Pancreas (tissue), 10 donors: ENCODE measurements at places on chromosomes 4 and X. TPM values are rescaled to one million over a fixed set of nuclear protein-coding genes. Genes with fewer than 3 reads are reported as not detected.

Gene MAOB
- polyA plus RNA-seq, result 15.1 TPM

Gene HSPA4L
- 1.2 TPM for polyA plus RNA-seq

Gene DRD5
- polyA plus RNA-seq, result not detected

Gene SOX3
- polyA plus RNA-seq, result not detected

Gene WDR1
- 30.0 TPM for polyA plus RNA-seq

Gene MAGEE2
- 0.14 TPM for polyA plus RNA-seq

Gene CENPI
- polyA plus RNA-seq, result 0.26 TPM

Gene WWC2
- polyA plus RNA-seq, result 4.4 TPM

Gene TEX11
- polyA plus RNA-seq, result 0.75 TPM

Gene RBPJ
- 27.1 TPM for polyA plus RNA-seq

Gene SEC31A
- 123 TPM for polyA plus RNA-seq

Gene RASGEF1B
- 6.4 TPM for polyA plus RNA-seq

Gene ZNF630
- 1.5 TPM for polyA plus RNA-seq

Gene ADGRG4
- 0.02 TPM for polyA plus RNA-seq

Gene OPRPN
- not detected for polyA plus RNA-seq

Gene APELA
- not detected for polyA plus RNA-seq

Gene DSPP
- not detected for polyA plus RNA-seq

Gene PDZD4
- polyA plus RNA-seq, result 15.2 TPM

Gene NUP62CL
- polyA plus RNA-seq, result 2.6 TPM

Gene CTAG1A
- not detected for polyA plus RNA-seq

Gene UGT2B7
- polyA plus RNA-seq, result 2.7 TPM

Gene CT45A8
- polyA plus RNA-seq, result not detected

Gene TCP11X2
- polyA plus RNA-seq, result 0.54 TPM

Gene SASH3
- 1.0 TPM for polyA plus RNA-seq

Gene SLC9B1
- polyA plus RNA-seq, result 0.23 TPM

Gene IL13RA2
- 0.09 TPM for polyA plus RNA-seq

Gene EDNRA
- 0.23 TPM for polyA plus RNA-seq

Gene TBC1D1
- polyA plus RNA-seq, result 22.1 TPM

Gene IL2RG
- polyA plus RNA-seq, result 1.1 TPM

Gene ANKRD17
- polyA plus RNA-seq, result 13.5 TPM

Gene TCEAL9
- polyA plus RNA-seq, result 71.8 TPM

Gene ADH1B
- polyA plus RNA-seq, result 48.6 TPM

Gene GAR1
- 13.4 TPM for polyA plus RNA-seq

Gene CT45A3
- not detected for polyA plus RNA-seq

Gene INTS12
- 12.8 TPM for polyA plus RNA-seq

Gene OCIAD2
- polyA plus RNA-seq, result 21.1 TPM

Gene NOP14
- polyA plus RNA-seq, result 11.1 TPM

Gene ENPP6
- 0.34 TPM for polyA plus RNA-seq

Gene PHEX
- 0.04 TPM for polyA plus RNA-seq

Gene IBSP
- not detected for polyA plus RNA-seq

Gene WDR17
- 0.68 TPM for polyA plus RNA-seq

Gene SMIM31
- 0.54 TPM for polyA plus RNA-seq
